ENCODE measurements at places on chromosomes 7 and 10.

DNA sequence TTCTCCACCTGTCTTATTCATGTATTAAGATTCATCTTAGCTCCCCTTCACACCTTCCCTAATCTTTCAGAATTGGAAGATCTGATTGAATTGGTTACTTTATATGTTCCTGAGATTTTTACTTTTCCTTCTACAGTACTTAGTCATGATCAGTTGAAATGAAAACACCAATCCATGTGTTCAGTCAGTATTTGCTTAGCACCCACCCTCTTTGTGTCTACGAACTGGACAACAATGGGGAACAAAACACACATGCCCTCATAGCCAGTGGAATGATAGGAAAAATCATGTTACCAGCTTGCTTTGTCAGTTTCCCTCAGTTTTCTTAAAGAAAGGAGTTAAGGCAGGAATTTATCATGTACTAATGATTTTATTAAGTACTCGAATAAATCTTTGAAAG is 2.0 kb downstream of the MASTL start:
- no peak for DNase-seq

DNA sequence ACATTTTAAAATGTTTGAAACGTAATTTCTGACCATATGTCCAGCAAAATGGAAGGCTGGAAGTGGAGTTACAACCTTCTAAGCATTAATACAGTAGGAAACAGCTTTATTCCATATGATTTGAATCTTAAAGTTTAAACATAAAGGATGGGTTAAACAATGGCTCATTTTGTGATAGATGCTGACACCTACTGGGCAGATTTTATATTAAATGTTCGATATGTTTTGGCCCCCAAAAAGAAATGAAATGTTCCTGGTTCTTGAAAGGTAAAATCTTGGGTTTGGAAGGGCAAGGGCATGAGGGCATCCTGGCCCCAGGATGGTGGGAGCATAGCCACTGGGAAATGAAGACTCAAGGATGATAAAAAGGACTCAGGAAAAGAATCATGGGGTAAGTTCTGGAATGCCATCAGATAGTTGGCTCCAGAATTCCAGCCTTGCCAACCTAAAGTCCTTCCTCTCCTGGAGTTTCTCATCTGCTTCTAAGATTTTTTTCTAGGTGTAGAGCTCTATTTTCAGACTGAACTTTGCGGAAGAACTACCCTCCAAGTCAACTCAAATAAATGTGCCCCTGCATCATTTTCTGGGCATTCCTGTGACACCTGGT is 34.6 kb upstream of the SLC35G1 start:
- DNase-seq, result no peak

GRCh38 chr10:32953277-32953927 is 4.6 kb downstream of the ITGB1 start:
- DNase-seq, result no peak

DNA sequence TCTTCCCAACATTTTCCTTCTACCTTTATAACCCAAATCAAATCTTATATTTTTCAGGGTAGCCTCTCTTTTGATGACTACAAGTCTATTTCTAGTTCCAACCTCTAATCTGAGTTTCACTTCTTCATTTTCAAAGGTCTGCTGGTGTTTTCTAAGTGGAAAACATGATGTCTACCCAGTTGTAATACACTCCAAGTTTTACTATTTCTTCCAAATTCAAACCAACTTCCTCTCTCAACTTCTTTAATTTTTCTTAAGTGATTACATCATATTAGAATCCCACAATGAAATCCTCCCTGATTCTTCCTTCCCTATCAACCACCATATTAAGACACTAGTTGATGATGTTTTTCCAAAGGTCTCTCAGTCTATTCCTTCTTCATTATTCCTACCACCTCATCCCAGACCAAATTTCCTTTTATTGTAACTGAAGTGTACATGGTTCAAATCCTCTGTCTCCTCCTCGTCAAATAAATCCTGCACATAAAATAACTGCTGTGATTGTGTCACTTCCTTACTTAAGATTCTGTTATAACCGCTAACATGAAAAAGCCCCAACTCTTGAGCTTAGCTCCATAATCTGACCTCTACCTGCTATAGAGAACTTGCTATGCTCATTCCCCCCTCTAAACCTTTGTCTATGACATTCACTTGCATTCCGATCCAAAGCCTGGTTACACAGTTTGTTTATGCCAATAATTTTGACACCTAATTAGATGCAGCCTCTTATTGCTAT is 12.7 kb downstream of the TAS2R38 start:
- no peak for DNase-seq
